ENCODE measurements at places on chromosomes 12 and 14. TPM values are rescaled to one million over a fixed set of nuclear protein-coding genes. Genes with fewer than 3 reads are reported as not detected.

GRCh38 chr14:50339178-50339804, 27.2 kb downstream of the DMAC2L start:
- no peak for DNase-seq

TAS2R13 gene
- total RNA-seq = not detected

CBLN3 gene
- 4.7 TPM for total RNA-seq

KRT71 gene
- total RNA-seq = not detected

DNA sequence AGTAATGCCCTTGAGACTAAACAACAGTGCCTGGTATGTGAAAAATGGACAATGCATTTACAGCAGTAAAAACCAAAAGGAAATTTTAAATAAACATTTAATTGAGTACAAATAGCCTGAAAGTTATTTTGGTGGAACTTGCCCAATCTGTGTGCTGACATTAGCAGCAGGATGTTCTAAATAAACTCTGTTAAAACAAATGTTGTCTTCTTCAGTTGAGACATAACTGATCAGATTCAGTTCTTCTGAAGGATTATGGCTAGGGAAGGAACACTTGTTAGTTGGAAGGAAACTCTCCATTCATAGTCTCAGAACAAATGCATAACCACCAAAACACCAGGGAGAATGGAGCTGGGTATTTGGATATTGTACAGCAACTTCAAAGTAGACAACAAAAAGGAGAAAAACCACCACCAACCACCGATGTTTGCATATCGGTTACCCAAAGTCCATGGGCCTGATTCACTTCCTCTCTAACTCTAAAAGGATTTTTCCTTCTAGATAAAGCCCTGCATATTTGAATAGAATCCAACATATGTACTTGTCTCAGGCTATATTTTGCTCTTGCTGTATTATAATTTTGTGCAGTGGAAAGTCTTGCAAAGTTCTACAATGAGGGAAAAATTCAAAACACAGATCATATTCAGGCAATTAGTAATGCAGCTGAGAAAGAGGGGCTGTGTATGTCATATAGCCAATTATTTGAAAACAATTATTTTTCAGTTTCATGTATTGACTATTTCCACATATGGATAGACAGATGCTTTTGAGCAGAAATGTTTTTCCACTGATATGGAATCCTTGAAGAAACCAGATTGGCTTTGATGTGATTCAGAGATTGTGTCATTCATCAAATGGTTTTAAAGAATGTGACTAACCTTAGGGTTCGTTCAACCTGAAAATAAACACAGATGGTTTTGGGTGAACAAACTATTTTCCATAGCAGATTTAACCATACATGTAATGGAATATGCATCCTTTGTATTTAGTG, 152.2 kb upstream of the BMP4 start:
- DNase-seq = peak; percentile 87

DNA sequence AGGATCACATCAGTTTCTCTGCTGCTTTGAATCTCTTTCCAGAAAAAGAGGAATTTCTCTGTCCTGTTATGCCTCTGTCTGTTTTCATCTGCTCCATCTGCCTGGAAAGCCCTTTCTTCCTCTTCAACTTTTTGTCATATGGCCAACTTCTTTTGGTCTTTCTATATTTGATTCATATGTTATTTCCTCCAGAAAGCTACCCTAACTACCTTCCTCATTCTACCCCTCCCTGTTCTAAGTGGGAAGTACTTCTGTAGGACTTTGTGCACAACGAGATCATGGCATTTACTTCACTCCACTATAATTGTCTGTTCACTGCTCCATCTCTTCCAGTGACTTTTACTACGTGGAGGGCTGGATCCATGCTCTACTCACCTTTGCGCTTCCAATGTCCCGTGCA, 5.9 kb downstream of the CLEC4D start:
- DNase-seq = no peak

NRL gene
- 4.9 TPM for total RNA-seq

LBHD2 gene
- total RNA-seq = not detected

GRCh38 chr12:674272-674781, 11.1 kb upstream of the NINJ2 start:
- no peak for DNase-seq

TBX5 gene
- total RNA-seq = not detected

PLA2G1B gene
- not detected for total RNA-seq

DNA sequence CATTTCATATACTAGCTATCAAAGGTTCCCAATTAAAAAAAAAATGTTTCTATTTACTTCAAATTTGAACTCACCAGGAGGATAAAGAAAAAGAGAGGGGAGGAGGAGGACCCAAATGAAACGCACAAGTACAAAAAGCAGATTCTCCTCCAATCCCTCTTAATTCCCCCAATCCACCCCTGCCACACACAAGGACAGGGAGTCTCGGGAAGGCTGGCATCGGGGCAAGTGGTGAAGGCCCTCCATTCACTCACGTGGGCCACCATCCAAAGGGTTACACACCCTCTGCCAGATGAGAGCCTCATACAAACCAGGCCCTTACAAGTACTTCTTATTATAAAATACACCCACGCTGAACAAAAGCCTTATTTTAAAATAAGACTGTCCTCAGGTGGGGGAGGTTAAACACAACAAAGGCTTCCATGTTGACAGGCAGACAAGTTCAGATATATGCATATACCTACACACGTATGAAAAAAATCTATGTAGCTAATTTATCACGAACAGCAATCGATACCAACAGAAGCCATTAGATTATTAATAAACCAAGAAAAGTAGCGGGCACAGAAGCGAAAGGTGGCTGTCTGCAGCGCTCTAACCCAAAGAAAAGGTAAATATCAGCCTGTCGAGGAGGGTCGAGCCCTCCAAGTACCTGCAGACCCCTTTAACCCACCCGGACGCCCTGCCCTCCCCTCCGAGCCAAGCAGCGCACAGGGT, 1.5 kb downstream of the ATP2B1 start:
- no peak for DNase-seq

DNA sequence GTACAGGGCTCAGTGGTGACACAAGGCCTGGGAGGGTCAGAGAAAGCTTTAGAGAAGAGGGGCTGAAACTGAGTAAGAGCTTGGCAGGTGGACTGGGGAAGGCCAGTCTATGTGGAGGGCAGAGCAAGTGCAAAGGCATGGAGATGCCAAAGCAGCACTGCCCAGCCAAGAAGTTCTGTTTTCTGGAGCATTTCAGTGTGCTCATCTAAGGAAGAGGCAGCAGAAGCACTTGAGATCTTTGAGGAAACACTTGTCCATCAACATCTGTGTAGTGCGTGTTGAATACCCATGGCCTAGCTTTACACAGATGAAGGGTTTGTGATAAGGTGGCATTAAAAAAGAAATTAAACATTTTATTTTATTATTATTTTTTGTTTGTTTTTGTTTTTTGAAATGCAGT, 52.8 kb downstream of the FOS start:
- DNase-seq = no peak

DNA sequence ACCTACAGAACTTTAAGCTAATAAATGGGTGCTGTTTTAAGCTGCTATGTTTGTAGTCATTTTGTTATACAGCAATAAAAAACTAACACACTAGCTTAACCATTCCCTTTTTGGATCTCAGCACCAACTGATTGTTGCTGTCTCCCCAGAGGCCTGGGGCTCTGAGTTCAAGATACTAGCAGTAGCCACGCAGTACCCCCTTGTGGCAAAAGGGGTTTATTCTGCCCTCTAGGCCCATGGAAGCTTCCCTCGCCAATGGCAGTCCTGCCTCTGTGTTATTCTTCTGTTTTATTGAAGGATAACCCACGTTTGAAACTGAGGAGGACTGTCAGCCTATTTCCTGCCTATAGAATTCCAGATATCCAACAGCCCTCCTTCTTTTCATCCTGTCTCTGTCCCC, 455.3 kb upstream of the ATP2B1 start:
- no peak for DNase-seq

DNA sequence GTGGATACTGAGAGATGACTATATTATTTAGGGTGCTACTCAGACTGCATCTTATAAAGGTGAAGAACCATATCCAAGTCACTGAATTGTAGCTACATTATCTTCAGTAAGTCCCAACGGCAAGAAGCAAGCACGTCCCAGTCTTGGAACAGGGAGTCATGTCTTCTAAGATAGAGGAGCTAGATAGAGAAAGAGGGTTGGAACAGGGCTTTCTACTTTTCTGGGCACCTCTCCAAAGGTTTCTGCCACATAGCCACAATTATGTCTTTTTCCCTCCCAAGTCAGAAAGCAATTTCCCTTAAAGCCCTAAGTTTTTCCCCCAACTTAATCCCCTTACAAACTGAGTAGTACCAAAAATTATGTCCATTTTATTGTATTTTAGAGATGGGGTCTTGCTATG, 22.4 kb downstream of the MAPK1IP1L start:
- DNase-seq = no peak

GRCh38 chr12:111444314-111444924, 38.7 kb downstream of the SH2B3 start:
- DNase-seq = no peak

NUMB gene
- total RNA-seq = 72.4 TPM

GRCh38 chr12:113467502-113468364, 3.9 kb downstream of the LHX5 start:
- DNase-seq = no peak

- DNase-seq = no peak
Observed at GRCh38 chr12:28857369-28857768, 291.7 kb upstream of the FAR2 start.

- no peak for DNase-seq
Observed at GRCh38 chr12:101855364-101855884, 22.0 kb upstream of the DRAM1 start.

GRCh38 chr14:68442828-68443629, 349.8 kb downstream of the ZFP36L1 start:
- no peak for DNase-seq

B4GALNT3 gene
- total RNA-seq = 0.44 TPM

GRCh38 chr14:67746927-67747326, 45.2 kb downstream of the RDH12 start:
- no peak for DNase-seq

DNA sequence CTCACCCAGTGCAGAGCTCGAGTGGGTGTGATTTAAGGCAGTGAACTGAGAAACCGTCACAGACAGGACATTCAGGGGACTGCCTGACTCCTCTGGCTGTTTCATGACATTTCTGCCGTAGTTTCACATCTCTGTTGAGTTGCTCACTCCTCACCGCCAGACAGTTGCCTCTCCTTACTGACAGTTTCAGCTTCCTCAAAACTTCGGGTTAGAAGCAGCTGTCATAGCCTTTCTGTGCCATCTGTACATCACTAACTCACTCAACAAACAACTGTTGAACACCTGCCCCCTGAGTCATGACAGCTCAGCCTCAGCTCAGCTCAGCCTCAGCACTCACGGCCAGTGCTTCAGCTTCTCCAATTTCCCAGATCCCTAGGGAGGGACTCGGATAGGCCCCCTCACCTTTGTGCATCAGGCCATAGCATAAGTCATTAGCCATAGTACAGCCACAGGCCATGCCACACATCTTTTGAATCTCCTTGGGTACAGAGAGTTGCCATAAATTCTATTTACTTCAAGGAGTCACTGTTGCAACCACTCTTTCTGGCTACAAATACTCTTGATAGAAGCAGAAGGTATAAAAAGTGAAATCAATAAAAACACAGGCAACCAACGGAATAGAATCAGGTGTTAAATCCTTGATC, 6.2 kb upstream of the SLC15A4 start:
- DNase-seq = no peak

DNA sequence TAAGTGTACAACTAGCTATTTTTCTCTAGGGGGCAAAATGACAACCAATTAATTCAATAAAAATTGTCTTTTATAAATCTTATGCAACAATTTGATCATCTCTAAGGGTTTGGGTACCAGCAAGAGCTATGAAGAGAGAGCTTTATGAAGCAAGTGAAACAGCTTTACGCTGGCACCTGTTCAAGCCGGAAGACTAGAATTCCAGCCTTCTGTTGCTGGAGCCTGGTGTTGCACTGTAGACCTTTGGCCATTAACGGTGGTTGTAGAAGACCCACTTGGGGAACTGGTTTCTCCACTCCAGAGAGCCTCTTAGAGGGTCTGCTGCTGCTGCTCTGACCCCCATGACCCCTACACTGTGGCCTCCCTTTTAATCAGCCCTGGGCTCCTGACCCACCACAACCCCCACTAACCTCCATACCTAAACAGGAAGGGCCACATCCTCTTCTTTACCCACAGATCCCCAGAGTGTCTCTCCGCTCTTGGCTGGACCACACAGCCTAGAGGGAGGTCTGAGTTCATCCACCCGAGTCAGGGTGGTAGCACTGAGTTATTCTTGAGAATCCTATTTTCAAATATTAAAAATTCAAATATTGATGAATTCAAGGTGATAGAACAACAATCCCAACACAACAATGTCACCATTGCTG, 54.6 kb upstream of the STON2 start:
- DNase-seq = no peak

- no peak for DNase-seq
Observed at GRCh38 chr12:129544716-129545115, 359.1 kb downstream of the TMEM132D start.

- DNase-seq = no peak
Observed at GRCh38 chr12:27183342-27183741, 60.7 kb upstream of the STK38L start.

DNA sequence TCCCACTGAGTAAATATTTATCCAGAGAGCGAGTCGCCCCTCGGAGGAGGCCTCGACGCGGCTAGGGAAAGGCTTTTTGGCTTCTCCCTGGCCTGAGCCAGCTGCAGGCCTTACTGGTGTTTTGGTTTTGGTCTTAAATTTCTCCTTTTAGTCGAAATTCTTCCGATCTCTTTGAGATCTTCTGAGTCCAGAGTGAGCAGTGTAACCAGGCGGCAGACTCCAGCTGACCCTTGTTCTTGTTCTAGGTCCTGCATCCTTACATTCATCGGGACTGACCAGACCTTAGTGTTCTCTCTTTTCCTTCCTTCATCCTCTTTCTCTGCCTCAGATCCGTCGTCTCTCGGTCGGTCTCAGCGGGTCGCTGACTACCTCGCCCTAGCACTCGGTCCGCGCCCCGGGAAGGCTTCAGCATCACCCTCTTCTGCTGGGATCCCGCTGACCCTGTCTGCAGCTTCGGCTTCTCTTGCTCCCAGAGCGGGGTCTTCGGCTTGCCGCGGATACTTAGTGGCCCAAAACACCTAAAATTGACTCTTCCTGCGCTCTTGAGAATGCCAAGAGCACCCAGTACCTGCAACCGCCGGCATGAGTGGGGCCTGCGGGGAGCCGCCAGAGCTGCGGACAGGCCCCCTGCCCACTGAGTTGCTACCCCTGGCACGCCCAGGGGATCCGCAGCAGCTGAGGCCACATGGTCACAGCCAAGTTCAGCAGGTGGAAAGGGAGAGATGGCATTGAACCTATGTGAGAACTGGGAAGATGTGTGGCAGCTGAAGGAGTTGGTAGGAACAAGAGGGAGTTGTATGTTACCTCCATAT, 2.4 kb upstream of the PAX9 start:
- no peak for DNase-seq

KRT6C gene
- not detected for total RNA-seq

- no peak for DNase-seq
Observed at GRCh38 chr12:12491606-12492005, 71.1 kb downstream of the DUSP16 start.
